ENCODE measurements at places on chromosomes 5 and 9.

- no peak for DNase-seq
Measured at GRCh38 chr9:94645901-94646300, 6.6 kb upstream of the FBP1 start.

GRCh38 chr5:146945617-146946084 is 67.1 kb upstream of the PPP2R2B start:
- DNase-seq, result no peak

DNA sequence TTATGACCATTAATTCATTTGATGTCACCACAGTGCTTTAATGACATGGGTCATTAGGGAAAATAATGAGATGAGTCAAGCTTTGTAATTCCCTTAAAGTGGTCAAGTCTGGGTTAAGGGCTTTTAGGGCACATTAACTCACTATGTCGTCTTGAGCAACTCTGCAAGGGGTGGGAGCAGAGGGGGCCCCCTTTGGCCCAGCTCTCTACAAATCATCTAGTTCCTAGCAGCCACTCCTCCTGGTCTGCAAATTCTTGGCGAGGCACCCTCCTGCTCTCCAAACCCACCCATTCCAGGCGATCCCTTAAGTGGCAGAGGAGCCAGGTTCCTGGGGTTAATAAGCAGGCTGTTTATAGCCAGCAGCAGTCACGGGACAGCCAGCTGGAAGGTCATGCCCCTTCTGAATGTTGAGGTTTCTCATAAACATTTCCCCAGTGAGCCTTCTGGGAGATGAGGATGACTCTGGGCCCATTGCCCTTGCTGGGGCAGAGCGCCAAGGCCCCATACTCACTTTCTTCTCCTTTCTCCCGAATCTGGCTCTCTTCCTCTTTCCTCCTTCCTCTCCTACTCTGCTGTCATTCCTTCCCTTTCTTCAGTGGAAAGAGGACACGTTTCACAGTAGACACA is 14.3 kb upstream of the GPX3 start:
- DNase-seq, result no peak

- DNase-seq, result no peak
Measured at GRCh38 chr5:125034331-125034730, 287.9 kb upstream of the ZNF608 start.

- no peak for DNase-seq
Measured at GRCh38 chr9:85224301-85224700, 517.5 kb downstream of the AGTPBP1 start.

GRCh38 chr5:175850119-175850845 is 21.1 kb upstream of the CPLX2 start:
- DNase-seq, result no peak

DNA sequence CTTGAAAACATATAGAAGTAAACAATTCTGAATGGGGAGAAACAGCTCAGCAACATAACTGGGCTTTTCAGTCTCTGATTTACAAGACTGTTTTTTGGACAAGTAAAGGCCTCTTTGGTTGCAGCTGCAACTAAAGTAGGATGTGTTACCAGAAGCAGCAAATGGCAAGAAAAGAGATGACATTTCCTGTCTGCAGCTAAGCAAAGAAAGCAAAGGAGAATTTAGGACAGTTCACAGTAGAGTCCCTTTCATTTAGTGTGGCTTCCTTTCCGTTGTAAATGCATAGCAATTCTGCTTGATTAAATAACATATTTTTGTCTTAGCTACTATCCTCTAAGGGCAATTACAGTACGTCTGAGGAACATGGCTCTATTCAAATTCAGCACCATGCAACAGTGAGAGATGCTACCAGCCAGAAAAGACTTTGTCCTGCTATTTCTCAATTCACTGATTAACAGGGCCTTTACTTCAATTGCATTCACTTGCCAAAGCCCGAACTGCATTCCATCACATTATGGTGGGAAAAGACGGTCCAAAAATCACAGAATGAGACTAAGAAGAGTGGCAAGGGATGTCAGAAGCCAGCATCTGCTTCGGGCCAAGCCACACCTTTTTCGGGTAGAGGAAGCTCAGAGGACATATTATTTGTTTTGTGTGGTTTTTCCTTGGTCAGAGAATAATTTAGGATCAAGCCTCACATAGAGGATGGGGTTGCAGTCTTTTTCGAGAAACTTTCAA is 107.7 kb downstream of the SEMA6A start:
- DNase-seq, result no peak

- no peak for DNase-seq
Measured at GRCh38 chr9:110320651-110321445, 16.8 kb downstream of the TXNDC8 start.

DNA sequence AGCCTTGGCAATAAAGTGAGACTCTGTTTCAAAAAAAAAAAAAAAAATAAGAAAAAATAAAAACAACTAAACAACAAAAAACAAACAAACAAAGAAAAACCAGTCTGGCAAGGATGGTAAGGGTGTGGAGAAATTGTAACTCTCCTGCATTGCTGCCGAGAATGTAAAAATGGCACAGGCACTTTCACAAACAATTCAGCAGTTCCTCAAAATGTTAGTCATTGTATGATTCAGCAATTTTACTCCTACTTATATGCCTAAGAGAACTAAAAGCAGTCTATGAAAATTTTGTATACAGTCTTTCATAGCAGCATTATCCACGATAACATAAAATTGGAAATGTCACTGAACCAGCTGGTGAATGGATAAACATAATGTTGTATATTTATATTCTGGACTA is 280.4 kb downstream of the CDH9 start:
- DNase-seq, result no peak

All from NCI-H1417 (cell line).